ENCODE measurements at places on chromosomes 3 and 15.

DNA sequence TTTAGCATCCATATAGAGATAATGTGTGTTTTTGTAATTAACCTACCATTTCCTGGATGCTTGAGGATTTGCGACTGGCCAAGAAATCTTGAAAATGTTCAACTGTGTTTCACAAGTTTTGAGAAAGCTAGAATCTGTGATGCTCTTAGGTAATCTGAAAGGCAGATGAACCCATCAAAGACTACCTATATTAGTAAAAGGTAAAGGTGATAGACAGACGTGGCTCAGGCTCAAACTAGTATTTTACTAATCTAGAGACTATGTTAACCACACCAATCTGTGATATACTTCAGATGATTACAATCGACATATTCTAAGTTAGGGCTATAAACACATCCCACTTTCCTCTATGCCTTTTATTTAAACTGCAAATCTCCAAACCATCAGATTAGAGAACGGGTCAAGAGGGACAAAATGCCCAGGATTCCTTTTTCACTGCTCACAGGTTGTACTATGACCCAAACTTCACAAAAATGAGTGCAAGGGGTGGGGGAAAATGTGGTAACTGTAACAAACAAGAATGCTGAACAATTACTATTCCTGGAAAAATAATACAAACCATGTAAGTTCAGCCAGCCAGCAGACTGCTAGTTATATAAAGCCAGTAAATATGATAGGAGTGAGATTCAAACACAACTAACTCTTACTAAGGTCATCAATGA, 295.1 kb downstream of the FOXP1 start:
- no peak for DNase-seq

- no peak for DNase-seq
Measured at GRCh38 chr3:149497966-149498670, 23.6 kb downstream of the TM4SF4 start.

GRCh38 chr15:62060896-62061280, 641 bp upstream of the VPS13C start:
- no peak for DNase-seq

DNA sequence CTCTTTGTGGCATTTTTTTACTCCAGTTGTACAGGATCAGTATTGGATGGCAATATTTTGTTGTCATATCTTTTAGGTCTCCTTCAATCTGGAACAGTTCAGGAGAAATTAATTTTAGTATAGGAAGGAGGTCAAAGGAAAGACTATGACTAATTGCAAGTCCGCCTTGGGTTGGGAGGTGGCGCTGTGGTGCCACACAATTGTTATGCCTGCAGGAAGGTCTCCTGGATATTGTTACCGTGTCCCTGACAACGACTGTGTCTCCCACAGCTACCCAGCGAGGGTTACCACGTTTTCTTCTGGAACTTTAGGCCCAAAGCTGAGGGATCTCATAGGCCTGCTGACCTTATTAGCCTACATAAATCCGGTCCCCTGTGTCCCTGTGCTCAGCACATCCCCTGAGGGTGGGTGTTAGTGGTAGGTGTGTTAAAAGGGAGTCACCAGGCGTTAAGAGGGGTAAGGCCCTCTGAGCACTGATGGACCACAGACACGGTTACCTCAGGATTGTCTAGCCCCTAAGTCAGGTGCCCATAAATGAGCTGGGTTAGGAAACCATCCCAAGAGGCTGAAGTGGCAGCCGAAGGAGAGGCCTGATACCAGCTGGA, 31.5 kb downstream of the KCNAB1 start:
- DNase-seq, result peak; percentile 76

DNA sequence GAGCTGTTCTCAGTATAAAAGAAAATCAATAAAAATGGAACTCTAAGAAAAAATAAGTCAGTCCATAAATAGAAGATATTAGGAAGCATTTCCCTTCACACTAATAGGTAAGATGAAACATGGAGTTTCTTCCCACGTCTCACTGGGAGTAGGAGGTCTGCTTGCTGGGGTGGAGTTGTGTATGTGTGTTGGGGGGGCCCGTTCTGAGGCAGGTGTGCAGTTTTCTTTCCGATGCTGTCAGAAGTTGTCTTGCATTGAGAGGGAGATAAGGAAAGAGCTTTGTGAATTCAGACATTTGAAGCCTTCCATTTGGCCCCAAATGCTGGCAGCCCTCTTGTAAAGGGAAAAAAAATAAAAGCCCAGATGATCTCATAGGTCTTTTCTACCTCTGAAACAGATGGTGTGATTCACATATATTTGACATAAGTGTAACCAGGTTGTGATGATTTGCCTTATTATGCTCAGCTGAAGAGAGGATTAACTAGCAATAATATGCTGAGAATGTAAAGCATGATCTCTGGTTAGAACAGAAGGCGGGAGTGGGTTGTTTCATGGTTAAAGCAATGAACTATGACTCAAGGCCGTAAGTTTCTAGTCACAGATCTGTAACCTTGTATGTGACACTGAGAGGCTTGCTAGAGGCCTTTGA, 8.8 kb downstream of the RASGRP1 start:
- no peak for DNase-seq

- no peak for DNase-seq
Measured at GRCh38 chr3:134044459-134044858, 14.7 kb upstream of the SLCO2A1 start.

GRCh38 chr3:117278424-117279190, 569.0 kb downstream of the TUSC7 start:
- no peak for DNase-seq

- DNase-seq, result no peak
Measured at GRCh38 chr15:56410721-56411120, 45.5 kb downstream of the TEX9 start.

DNA sequence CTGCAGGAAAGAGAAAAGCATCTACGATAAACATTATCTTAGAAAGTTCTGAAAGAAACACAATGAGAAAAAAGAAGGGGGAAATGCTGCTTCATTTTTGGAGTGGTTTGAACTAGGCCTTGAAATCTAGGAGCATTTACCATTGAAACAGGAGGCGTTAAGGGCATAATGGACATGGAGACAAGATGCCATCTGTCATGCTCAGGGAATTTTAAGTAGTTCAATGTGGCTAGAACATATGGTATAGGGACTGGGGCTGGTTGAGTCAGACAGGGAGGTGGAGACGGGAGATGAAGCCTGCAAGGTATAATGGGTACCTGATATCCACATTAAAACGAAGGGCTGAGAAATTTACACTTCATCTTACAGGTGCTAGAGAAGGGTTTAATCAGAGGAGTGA, 10.4 kb upstream of the PLAAT1 start:
- DNase-seq, result no peak

GRCh38 chr15:74243431-74243830, 7.3 kb downstream of the CCDC33 start:
- no peak for DNase-seq

GRCh38 chr3:185760088-185760487, 64.8 kb downstream of the IGF2BP2 start:
- no peak for DNase-seq

DNA sequence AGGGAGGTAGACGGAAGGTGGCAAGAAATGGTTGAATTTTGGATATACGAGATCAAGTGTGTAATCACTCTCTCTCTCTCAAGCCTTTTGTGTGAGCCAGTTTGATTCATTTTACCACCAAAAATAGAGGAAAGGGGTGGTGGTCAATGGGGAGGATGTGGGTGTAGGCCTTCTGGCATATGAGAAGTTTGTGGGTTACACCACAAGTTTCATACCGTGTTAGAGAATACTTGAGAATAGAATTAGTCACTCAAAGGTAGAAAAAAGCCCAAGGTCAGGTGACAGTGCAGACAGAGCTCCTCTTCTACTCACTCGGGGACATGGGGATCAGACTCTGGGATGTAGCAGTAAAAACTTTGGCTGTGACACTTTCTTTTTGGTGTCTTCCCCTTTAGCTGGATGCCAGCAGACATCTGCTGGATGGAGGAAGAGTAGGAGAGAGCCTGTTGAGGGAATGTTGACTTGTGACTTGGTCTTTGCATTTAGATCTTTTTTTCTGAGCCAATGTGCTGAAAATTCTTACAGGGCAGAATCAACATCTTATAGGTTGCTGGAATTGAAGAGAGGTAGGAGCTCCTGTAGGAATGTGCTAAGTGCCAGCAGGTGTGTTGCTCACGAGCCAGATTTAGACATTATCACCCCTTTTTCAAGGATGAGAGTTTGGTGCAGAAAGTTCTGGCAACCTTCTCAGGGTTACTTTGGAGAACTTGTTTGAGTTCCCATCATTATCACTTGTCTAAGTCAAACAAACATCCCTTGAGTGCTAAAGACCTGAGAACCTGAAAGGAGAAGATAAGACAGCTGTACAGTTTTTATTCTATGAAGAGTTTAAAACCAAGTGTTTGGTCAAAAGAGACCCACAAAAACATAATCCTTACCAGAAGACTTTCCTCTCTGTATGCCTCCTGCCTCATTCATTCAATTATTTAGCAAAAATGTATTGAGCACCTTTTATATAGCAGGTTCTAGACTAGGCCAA, 43.9 kb upstream of the RYK start:
- no peak for DNase-seq

DNA sequence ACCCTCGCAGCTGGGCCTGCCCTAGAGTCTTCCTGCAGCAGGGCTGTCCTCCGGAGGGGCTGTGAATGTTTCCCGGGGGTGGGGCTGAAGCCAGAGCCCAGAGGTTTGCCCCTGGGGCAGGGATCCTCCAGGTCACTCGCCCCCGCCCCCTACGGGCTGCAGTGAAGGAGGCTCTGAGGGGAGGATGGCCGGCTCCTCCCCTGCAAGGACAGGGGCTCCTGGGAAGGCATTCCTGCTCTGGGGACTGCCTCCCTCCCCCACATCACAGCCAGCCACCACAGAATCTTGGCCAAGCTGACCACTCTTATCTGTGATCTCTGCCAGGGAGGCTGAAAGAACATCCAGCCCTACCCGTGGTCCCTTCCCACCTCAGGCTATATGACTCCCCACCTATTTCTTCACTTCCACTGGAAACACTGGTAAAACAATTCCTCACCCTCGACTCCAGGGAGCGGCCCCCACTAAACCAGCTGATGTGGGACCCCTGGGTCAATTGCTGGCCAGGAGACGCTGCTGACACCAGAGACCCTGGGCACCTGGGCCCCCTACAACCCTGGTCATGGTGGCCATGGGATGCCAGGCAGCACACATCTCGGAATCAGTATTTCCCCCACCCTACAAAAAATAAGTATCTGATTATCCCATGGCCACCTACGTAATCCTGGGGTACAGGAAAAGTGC, 66.0 kb downstream of the HMCES start:
- peak; percentile 88 for DNase-seq

DNA sequence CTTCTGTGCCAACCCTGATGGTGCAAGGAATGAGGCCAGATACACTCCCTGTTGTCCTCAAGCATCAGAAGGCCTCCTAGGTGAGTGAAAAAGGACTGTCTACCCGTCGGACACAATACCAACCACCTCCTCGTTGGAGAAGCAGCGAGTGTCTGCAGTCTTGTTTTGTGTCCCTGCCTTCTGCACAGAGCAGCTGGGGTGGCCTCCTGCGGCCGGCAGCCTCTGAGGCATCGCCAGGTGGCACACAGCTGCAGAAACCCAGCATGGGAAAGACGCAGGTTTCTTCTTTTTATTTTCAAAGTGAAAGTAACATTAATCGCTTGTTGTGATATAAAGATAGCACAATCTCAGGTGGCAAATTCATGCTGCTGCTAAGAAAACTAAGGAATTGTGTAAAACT, 509.9 kb downstream of the OCA2 start:
- no peak for DNase-seq

- DNase-seq, result no peak
Measured at GRCh38 chr3:195873281-195873887, 35.0 kb downstream of the TNK2 start.

DNA sequence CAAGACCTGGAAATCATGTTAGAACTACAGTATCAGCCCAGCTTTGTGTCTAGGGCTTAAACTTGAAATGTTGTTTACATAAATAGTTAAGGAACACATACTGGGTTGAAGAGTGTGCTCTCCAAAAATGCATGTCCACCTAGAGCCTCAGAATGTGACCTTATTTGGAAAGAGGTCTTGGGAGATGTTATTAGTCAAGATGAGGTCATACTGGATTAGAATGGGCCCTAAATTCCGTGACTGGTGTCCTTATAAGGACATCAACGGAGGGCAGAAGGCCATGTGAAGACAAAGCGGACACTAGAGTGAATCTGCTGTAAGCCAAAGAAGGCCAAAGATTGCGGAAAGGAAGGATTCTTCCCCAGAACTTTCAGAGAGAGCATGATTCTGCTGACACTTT, 759.2 kb upstream of the CFAP20DC start:
- DNase-seq, result no peak

GRCh38 chr3:122977746-122978466, 49.7 kb downstream of the SEMA5B start:
- peak; percentile 80 for DNase-seq

GRCh38 chr15:43469867-43470266, 23.1 kb downstream of the TP53BP1 start:
- no peak for DNase-seq

- no peak for DNase-seq
Measured at GRCh38 chr3:136495213-136495612, 245.1 kb downstream of the PCCB start.

- no peak for DNase-seq
Measured at GRCh38 chr3:106281221-106281620, 412.4 kb upstream of the CBLB start.

All from iPS-NIHi11 (cell line).